ENCODE measurements at places on chromosomes 1 and 21.

DNA sequence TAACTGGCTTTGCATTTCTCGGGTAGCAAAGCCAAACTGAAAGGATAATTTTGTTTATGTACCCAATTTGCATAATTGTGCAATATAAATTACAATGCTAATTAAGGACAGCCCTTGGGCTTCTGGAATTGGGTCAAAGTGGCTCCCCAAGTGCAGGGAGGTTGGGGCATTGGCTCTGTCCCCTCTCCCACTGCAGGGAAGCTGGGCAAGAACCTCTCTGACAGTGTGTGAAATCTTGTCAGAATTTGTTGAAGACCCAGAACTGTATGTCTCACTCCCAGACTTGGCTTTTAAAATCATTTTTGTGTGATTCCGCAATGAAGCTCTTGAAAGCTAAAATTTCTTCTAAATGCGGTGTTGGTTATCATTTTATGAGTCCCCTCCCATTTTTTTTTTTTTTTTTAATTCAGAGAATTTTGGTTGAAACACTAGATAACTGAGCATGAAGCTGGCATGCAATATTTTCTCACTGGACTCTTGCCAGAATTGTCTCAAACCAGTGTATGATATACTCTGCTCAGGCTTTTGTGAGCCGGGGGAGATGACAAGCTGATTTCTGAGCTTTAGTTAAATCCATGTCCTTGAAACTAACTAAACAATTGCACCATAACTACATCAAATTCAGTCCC, 878.9 kb upstream of the CXADR start:
- no peak for DNase-seq

GRCh38 chr1:235329139-235329902, 951 bp downstream of the GGPS1 start:
- no peak for DNase-seq

GRCh38 chr1:87051965-87052364, 137.5 kb downstream of the HS2ST1 start:
- DNase-seq, result no peak

DNA sequence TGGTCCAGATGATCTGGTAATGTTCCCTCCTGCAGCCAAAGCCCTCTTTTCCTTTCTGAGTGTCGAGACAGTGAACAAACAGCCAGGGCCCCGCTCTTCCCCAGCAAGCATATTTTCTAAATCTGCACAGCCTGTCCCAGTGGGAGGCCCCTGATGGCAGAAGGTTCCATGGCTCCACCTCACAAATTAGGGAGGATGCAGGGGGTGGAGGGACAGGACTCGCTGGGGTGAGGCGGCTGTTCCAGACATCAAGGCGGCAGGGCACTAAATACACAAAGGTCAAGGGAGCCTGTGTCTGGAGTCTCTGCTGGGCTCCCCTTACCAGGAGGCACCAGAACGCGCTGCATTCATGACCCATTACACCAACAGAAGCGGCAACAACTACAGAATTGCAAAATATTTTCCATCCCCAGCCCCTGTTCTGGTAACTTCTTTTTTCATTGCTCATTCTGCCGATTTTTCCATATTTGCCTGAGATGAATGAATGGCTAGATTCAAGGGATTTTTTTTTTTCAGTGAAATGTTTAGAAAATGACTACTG, 27.0 kb upstream of the PRELP start:
- peak; percentile 55 for DNase-seq

GRCh38 chr1:112165375-112165774, 175.9 kb upstream of the KCND3 start:
- no peak for DNase-seq

- DNase-seq, result peak; percentile 70
Measured at GRCh38 chr1:160085686-160086455, 4.5 kb downstream of the KCNJ9 start.

GRCh38 chr1:162317621-162318020, 59.0 kb downstream of the SPATA46 start:
- DNase-seq, result no peak

DNA sequence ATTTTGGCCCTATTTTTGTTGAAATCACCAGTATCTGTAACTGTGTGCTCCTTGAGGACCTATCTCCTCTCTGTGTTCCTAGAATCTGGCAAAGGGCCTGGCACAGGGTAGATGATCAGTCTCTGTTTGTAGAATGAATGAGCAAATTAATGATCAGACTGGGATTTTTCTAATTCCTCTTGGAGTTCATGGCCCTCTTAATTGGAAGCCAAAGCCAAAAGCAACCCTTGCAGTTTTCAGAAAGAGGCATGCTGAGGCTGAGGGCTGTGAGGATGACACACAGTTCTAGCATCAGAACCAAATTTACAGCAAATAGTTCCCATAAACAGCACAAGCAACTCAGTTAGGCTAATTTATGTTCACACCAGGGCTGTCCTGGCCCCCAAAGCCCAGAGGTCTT, 111.1 kb upstream of the BEND5 start:
- no peak for DNase-seq

DNA sequence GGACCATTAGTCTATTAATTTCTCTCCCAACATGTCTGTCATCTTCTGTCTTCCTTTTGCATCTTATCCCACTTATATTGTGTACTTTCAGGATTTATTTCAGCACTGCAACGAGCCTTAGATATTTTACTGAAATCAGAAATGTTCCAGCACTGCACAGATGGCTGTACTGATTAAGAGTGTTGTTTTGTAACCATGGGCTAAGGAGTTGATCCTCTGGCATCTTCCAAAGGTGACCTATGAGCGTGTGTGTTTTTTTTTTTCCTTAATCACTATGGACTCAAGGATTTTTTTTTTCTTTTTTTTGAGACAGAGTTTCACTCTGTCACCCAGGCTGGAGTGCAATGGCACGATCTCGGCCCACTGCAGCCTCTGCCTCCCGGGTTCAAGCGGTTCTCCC, 7.1 kb upstream of the DDX59 start:
- no peak for DNase-seq

GRCh38 chr1:8554956-8555534, 237.1 kb downstream of the SLC45A1 start:
- no peak for DNase-seq

GRCh38 chr1:94332952-94333351, 85.2 kb upstream of the ABCD3 start:
- no peak for DNase-seq

DNA sequence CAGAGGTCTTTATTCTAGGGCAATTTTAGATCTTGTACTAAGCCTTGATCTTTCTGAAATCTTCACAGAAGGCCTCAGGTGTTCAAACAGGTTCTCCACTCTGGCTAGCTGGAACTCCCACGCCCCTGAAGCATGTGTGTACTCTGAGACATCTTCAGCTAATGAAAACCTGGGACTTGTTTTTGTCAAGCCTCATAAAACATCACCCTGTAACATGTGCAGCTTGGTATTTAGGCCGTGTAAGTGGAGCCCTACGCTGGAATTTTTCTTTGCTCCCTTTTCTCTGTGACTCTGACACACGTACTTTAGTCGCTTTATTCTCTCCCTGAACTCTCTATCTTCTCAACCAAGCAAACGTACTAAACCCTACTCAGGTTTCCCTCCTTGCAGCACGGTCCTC, 701.9 kb upstream of the ZP4 start:
- DNase-seq, result no peak

GRCh38 chr1:227543283-227544066, 19.9 kb upstream of the ZNF678 start:
- DNase-seq, result no peak

DNA sequence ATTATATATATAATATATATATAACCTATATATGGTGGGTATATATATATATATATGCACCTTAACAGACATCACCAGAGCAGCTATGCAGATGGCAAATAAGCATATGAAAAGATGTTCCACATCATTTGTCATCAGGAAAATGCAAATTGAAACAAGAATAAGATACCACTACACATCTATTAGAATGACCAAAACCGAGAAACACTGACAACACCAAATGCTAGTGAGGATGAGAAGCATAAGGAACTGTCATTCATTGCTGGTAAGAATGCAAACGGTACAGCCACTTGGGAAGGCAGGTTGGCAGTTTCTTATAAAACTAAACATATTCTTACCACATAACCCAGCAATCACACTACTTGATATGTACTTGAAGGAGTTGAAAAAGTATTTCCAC, 219.8 kb upstream of the PRMT6 start:
- DNase-seq, result no peak

DNA sequence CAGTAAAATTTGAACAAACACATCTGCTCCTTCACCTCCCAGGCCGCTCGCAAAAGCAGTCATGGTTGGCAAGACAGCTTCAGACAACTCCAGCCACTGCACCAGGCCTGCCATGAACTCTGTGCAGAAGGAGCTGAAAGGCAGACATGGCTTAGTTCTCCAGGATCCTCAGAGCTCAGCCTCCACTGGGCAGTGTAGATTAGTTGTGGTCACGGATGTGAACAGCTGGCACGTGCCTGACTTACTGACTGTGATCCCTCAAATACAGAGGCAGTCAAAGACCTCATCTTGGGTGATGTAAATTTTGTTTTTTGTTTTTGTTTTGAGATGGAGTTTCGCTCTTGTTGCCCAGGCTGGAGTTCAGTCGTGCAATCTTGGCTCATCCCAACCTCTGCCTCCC, 28.4 kb downstream of the TMCO4 start:
- no peak for DNase-seq

DNA sequence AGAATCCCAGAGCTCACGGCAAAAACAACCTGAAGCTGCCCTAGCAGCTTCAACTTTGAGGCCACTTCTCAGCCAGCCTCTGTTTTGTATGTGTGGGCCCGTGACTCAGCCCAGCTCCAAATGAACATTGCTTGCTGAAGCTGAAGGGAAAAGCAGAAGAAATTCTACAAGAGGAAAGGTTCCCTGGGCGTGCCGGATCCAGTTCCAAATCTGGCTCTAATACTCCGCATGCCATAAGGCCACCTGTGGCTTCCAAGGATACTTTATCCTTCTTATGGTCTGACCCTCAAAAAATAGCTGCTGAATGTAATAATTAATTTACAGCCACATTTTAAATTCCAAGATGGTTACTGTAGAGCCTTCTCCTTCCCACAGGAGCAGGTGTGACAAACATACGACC, 24.3 kb downstream of the TSPAN2 start:
- no peak for DNase-seq

DNA sequence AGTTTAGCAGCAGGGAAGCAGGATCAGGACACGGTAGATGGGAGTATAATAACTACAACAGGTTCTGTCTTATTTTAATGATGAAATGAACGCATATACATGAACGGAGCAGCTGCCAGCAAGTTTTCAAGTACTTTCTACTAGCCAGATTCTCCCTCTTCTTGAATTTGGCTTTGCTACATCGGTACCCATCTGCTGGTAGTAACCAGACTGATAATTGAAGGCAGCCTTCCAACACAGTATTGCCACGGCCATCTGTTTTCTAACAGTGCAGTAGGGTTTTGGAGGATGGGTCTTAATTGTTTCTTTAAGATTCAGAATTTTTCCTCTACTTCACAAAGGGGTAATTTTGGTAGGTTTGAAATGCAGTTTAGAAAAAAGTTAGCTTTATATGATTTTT, 33.4 kb downstream of the CENPF start:
- peak; percentile 18 for DNase-seq

DNA sequence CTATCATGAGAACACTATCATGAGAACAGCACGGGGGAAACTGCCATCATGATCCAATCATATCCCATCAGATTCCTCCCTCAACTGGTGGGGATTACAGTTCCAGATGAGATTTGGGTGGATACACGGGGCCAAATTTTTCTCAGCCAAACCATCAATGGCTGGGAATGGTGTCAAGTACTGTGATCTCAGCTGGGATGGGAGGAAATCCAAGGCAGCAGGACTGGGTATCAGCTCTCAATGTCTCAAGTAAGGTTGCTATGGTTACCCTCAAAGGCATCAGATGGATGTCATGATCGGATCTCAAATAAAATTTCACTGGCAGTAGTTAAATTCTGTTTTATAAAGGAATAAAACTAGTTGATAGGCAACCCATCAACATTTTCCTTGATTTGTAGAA, 399.0 kb downstream of the KCNT2 start:
- no peak for DNase-seq

DNA sequence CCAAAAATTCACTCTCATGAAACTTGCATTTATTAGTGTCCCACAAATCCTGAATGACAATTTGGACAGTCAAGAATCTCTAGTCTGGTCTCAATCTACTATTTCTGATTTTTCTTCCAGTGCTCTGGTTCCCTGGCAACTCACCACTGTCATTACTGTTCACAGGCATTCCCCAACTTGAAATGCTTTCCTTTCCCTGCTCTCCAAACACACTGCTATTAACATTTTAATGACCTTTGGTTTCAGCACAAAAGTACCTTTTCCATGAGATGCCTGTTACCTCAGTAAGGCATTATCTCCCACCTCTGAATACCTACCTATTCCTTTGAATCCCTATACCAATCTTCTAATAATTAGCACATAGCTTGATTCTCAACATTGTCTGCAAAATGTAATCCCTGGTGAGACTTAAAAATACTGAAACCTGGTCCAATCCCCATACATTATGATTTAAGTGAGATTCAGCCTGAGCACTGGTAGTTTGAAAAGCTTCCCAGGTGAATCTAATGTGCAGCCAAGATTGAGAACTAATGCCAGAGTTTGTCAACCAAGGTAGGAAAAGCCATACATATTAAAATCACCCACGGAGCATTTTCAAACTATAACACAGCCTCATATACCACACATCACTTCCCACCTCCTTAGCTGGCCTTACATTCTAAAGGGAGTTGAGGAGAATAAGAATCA, 11.7 kb upstream of the ANGPTL3 start:
- no peak for DNase-seq

GRCh38 chr21:41363370-41364270, 1.8 kb downstream of the MX2 start:
- DNase-seq, result no peak

- no peak for DNase-seq
Measured at GRCh38 chr1:187928288-187928687, 1099.5 kb downstream of the PLA2G4A start.

GRCh38 chr1:208177656-208178055, 66.5 kb downstream of the PLXNA2 start:
- no peak for DNase-seq

- DNase-seq, result no peak
Measured at GRCh38 chr1:26999440-26999987, 6.0 kb downstream of the TRNP1 start.

DNA sequence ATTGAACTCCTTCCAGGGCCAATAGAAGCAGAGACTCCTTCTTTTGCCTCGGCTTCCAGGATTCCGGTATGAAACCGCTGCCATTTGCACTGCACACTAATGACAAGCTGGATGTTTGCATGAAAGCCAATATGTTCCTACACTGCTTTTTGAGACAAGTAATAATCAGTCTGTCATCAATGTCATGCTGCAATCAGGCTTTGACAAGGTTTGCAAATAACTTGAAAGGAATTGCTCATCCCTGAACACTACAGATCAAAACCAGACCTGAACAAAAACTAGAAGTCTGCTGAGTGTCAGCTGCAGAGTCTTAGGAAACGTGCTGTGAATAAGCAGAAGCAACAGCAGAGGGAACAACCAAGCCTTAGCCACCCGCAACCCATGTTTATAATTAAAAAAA, 720.7 kb upstream of the CXADR start:
- no peak for DNase-seq
